ENCODE measurements at places on chromosomes 16 and 17. TPM values are rescaled to one million over a fixed set of nuclear protein-coding genes. Genes with fewer than 3 reads are reported as not detected.
A peak's percentile ranks its signal among the peaks of the same experiment; 100 is the strongest.

CPPED1 gene
- total RNA-seq: 26.8 TPM

ZNF385C gene
- not detected for total RNA-seq

PLCG2 gene
- total RNA-seq: 101 TPM

TNFSF13 gene
- total RNA-seq: 6.8 TPM

HSPB9 gene
- not detected for total RNA-seq

DNA sequence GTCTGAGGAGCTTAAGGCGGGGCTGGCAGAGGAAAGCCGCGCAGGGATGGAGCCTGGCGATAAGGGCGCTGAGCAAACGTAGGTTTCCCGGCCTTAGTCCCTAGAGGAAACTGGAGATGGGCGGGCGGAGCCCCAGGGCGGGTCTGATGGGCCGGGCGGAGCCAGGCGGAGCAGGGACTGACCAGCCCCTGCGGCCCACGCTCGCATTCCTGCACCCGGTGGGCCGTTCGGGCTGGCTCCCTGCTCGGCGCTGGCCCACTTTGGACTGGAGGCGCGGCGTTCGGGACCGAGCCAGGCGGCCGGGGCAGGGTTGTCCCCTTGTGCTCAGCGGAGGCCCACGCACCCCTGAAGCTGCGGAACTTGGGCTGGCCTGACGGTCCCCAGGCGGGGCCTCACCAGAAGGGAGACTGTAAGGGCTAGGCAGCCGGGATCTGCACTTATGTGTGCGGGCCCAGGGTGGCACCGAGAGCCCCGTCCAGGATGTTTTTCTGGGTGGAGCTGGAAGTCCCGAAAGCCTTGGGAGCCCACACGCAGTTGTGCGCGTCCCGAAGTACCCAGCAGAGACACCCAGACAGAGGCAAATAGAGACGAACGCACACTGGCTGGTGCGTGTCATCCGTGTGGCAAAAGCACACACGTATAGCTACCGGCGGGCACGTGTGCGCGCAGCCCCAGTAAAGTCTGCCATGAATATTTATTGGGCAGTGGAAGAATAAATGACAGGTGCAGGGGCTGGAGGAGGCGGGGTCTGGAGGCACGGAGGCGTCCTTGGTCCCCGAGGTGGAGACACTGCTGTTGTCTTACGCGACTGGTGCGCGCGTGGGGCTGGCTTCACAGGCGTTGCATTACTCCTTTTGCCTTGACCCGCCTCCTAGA is 1.4 kb downstream of the PYDC1 start:
- H3K27me3 ChIP-seq: peaks cover 7% of the 10 kb centered on the region
- H3K36me3 ChIP-seq: no peaks in the 10 kb centered on the region
- peak overlapping the region; percentile 43 for H3K27ac ChIP-seq
- H3K4me1 ChIP-seq: peaks cover 15% of the 10 kb centered on the region

GRCh38 chr17:29911641-29912177 is 18.3 kb downstream of the SSH2 start:
- DNase-seq: no peak
- no peak overlapping the region for H3K27ac ChIP-seq
- no peak overlapping the region for H3K4me3 ChIP-seq
- no peaks in the 10 kb centered on the region for H3K27me3 ChIP-seq
- peaks cover 6% of the 10 kb centered on the region for H3K4me1 ChIP-seq

- H3K27me3 ChIP-seq: no peaks in the 10 kb centered on the region
- peak; percentile 90 for DNase-seq
- H3K36me3 ChIP-seq: no peaks in the 10 kb centered on the region
- peaks cover 8% of the 10 kb centered on the region for H3K4me1 ChIP-seq
Observed at GRCh38 chr17:38967290-38967738, at the start of gene FBXO47. TSS of gene FBXO47 (minus strand) at chr17:38967403. CDS start at chr17:38963025, 4,378 bp downstream.

DNA sequence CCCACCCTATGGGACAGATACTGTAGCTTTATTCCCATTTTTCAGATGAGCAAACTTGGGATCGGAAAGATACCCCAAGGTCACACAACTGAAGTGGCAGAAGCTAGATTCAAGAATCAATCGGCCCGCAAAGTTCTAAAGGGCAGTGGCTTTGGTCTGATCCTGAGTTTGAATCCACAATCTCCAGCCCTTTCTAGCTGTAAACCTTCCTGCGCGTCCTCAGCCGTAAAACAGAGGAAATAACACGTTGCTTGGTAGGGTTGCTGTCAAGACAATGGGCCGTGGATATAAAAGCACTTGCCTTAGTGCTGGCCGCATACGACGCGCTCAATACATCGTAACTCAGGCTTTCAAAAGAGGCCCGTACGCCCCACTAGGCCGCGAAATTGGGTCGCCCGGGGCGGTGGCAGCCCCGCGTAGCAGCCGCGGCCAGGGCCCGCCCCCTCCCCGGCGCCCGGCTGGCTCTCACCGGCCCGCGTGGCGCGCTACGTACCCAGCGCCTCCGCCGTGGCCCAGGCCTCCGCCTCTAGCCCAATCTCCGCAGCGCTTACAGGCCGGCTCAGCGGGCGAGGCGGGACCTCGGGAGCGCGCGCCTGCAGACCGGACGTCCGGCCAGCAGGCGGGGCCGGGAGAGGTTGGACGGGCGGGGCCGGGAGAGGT is at the start of gene DCAKD:
TSS of gene DCAKD (minus strand) at position 573 of the 660 bp plus-strand sequence. CDS start 16,747 bp downstream, outside the sequence.
- H3K4me1 ChIP-seq: peaks cover 16% of the 10 kb centered on the region
- DNase-seq: peak; percentile 97

GRCh38 chr16:89043636-89044417 is 49.8 kb upstream of the ACSF3 start:
- peak; percentile 42 for DNase-seq
- no peak overlapping the region for H3K4me3 ChIP-seq
- no peak overlapping the region for H3K27ac ChIP-seq
- H3K36me3 ChIP-seq: no peaks in the 10 kb centered on the region
- H3K27me3 ChIP-seq: no peaks in the 10 kb centered on the region
- no peaks in the 10 kb centered on the region for H3K4me1 ChIP-seq

- H3K27ac ChIP-seq: no peak overlapping the region
- no peak for DNase-seq
- no peaks in the 10 kb centered on the region for H3K4me1 ChIP-seq
- no peaks in the 10 kb centered on the region for H3K36me3 ChIP-seq
- H3K27me3 ChIP-seq: peaks cover 10% of the 10 kb centered on the region
Observed at GRCh38 chr16:75271441-75272096, 20.1 kb upstream of the BCAR1 start.

Measured in natural killer cell treated with Interleukin-12 subunit alpha and Interleukin-12 subunit beta and Interleukin-15 and Interleukin-18, amount 100 ng/mL, for 72 hours (primary cell).